EL (cell line): ENCODE measurements at places on chromosomes 5 and 9.

DNA sequence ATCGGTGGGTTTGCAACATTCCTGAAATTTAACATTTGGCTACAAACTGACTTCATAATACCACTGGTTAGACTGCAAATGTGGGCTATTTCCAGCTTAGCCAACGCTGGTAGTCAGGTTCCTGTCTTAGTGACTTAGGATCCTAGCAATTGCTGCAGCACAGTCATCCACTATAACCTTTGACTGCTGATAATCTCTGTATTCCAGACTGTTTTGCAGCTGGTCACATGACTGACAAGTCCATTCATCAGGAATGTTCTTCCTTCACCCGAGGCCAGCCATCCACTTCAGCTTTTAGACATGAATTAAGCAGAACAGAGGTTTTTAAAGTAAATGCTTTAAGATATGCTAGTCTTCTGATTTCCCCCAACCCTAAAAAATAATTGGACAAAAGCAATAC lies 425.9 kb upstream of the MPDZ start:
- peak; percentile 46 for DNase-seq

GRCh38 chr9:124110307-124110915 lies 98.8 kb downstream of the LHX2 start:
- peak; percentile 56 for DNase-seq

GRCh38 chr9:81174023-81174422 lies 515.3 kb downstream of the TLE1 start:
- no peak for DNase-seq

- no peak for DNase-seq
Measured at GRCh38 chr5:32551194-32551593, 34.2 kb upstream of the SUB1 start.

DNA sequence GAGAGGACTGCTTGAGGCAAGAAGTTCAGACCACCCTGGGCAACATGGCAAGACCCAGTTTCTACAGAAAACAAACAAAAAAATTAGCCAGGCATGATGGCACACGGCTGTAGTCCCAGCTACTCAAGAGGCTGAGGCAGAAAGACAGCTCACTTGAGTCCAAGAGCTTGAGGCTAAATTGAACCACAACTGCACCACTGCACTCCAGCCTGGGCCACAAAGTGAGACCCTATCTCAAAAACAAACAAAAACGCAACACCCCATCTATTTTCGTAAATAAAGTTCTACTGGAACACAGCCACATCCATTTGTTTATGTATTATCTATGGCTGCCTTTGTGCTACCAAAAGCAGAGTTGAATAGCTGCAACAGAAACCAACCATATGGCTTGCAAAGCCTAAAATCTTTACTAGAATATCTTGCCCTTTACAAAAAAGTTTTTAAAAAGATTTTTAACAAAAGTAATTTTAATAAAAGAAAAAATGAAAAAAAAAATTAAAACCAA lies 67.5 kb downstream of the SETX start:
- DNase-seq = no peak

GRCh38 chr5:173383711-173384110 lies 55.5 kb upstream of the STC2 start:
- peak; percentile 31 for DNase-seq

DNA sequence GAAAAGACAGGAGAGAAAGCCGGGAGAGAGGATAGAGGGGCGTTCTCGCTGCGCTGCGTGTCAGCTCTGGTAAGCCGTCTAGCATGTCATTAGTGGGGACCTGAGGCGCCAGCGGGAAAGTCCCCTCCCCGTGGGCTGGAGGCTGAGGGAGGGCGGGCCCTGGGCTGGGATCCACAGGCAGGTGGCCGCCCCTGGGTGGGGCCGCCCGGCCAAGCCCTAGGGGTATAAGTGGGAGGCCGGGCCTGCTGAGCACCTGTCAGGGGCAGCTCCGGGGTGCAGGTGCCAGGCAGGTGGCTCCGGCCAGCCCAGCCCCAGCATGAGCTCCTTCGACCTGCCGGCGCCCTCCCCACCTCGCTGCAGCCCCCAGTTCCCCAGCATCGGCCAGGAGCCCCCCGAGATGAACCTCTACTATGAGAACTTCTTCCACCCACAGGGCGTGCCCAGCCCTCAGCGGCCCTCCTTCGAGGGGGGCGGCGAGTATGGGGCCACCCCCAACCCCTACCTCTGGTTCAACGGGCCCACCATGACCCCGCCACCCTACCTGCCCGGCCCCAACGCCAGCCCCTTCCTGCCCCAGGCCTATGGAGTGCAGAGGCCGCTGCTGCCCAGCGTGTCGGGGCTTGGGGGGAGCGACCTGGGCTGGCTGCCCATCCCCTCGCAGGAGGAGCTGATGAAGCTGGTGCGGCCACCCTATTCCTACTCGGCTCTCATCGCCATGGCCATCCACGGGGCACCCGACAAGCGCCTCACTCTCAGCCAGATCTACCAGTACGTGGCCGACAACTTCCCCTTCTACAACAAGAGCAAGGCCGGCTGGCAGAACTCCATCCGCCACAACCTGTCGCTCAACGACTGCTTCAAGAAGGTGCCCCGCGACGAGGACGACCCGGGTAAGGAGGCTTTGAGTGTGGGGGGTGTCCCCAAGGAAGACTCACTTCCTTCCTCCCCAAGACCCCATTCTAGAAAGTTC lies at the start of gene FOXI1:
TSS of gene FOXI1 (plus strand) at position 256 of the 970 bp plus-strand sequence. CDS start at position 317, 61 bp downstream.
- DNase-seq = no peak

- no peak for DNase-seq
Measured at GRCh38 chr5:56837381-56837780, 22.0 kb downstream of the MAP3K1 start.

- DNase-seq = peak; percentile 83
Measured at GRCh38 chr5:43425983-43426382, 13.8 kb upstream of the CCL28 start.

DNA sequence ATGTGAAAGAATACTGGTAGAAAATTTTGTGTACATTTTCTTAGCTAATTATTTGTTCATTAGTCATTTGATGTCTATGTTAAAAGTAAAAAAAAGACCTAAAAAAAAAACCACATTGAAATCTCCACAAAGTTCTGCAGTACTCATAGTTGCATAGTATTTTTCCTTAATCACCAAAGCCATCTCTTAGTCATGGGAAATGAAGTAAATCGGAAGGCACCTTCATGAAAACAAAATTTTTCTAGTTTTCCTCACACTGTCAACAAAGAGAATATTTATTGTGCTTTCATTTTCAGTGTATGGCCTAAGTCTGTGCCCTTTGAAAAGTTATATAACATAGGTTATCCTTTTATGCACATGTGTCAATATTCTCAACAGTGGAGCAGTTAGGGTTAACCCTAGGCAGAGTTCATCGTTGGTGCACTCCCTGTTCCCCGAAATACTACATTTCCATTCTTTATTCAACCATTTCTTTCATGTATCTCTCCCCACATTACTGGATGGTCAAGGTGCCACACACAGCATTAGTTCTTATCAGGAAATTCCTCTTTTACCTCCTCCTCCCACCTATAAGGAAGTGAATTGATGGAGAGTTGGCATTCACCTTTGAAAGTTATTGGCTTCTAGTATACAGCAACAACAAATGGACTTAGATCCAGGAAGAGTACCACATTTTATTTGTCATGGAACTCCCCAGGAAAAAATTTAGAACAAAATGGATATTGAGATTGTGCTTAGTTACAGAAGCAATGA lies 93.1 kb downstream of the NUDT12 start:
- peak; percentile 65 for DNase-seq

GRCh38 chr9:109975574-109976295 lies 195.7 kb downstream of the PALM2AKAP2 start:
- DNase-seq = peak; percentile 15

- DNase-seq = no peak
Measured at GRCh38 chr5:5290674-5291334, 131.7 kb upstream of the ICE1 start.

GRCh38 chr5:140239939-140240700 lies 62.8 kb downstream of the PFDN1 start:
- peak; percentile 66 for DNase-seq

- no peak for DNase-seq
Measured at GRCh38 chr5:137385064-137385463, 114.1 kb downstream of the SPOCK1 start.

- DNase-seq = no peak
Measured at GRCh38 chr9:21684231-21684630, 118.2 kb upstream of the MTAP start.

DNA sequence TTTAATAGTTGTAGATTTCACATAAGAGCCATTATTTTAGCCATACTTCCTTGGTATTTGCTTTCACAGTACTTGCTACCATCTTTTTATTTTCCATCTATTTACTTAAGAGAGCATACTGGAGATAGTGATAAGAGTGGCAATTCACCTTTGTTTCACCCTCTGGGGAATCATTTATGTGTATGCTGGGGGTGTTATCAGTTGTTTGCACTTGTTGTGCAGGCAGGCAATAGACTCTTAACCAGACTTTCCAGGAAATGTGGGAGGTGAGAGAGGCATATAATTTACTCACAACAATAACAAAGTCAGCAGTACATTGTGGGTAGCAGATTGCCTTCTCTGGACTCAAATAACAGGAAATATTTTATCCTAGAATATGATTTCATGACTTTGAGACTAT lies 1018.3 kb downstream of the CDH12 start:
- DNase-seq = no peak

DNA sequence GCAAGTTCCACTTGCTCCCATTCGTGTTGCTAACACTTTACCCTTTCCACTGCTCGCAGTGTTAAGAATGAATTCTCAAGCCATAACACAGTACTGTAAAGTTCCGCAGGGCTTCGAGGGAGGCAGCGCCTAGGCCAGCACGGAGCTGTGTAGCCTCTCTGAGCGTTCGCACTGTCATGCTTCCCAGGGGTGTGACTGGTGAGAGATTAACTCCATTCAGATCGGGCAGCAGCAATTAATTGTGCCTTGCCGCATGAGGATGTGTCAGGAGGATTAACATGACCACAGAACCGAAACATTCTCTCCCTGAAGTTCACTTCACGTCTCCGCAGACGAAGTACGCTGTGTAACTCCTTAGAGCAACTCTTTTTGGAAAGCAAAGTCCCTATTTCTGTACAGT lies 23.2 kb downstream of the ZBTB34 start:
- DNase-seq = no peak

- DNase-seq = no peak
Measured at GRCh38 chr5:167968837-167969236, 322.6 kb upstream of the WWC1 start.

GRCh38 chr5:72015103-72015548 lies 92.1 kb upstream of the MAP1B start:
- DNase-seq = peak; percentile 59

DNA sequence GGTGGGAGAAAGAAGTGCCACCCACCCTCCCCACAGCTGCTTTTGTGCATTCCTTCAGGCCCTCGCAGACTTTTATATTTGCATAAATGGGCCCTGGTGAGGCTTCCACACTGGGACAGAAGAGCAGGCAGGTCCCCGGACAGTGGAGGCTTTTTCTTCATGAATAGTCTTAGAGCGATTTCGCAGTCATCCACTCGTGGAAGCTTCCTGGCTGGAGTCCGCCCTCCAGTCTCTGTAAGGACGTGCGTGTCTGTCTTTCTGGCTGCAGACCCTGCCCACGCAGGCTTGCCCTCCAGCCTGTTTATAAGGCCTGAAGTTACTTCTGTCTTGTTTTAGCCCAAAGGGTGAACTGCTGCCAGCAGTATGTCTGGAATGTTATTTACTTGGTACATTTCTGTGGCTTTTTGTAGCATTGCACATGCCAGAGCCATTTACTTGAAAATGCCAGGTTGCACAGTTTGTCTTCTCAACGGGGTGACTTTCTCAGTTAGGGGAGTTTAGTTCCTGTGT lies 195.7 kb downstream of the AOPEP start:
- DNase-seq = peak; percentile 97

- DNase-seq = no peak
Measured at GRCh38 chr9:74556685-74557084, 59.5 kb downstream of the RORB start.

- DNase-seq = no peak
Measured at GRCh38 chr5:1101961-1102713, 9.7 kb downstream of the SLC12A7 start.

DNA sequence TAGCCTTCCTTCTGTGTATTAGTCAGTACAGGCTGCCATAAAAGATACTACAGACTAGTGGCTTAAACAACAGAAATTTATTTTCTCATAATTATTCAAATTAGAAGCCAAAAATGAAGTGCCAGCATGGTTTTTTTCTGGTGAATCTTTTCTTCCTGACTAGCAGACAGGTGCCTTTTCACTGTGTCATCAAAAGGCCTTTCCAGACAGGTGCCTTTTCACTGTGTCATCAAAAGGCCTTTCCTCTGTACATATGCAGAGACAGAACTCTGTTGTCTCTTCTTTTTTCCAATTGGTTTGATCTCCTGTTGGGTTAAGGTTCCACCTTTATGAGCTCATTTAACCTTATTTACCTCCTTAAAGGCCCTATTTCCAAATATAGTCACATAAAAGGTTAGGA lies 599.9 kb downstream of the ISL1 start:
- no peak for DNase-seq

DNA sequence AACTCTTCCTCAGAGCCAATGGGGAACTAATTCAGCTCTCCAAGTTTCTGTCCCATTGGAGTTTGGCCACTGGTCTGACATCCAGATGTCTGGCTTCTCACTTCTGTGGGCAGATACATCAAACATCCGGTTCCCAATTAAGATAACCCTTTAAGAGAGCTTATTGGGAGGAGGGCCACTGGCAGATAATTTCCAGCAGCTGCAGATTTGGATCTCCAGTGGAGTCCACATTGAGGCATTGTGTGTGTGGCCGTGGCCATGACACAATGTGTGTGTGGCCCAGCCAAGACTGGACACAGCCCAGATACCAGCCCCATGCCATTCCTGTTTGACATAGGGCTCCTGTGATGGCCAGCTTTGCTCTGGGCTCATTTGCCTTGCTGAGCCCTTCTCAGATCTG lies 110.5 kb upstream of the MAP1B start:
- DNase-seq = no peak

GRCh38 chr5:117590944-117591343 lies 1016.3 kb upstream of the SEMA6A start:
- peak; percentile 21 for DNase-seq

DNA sequence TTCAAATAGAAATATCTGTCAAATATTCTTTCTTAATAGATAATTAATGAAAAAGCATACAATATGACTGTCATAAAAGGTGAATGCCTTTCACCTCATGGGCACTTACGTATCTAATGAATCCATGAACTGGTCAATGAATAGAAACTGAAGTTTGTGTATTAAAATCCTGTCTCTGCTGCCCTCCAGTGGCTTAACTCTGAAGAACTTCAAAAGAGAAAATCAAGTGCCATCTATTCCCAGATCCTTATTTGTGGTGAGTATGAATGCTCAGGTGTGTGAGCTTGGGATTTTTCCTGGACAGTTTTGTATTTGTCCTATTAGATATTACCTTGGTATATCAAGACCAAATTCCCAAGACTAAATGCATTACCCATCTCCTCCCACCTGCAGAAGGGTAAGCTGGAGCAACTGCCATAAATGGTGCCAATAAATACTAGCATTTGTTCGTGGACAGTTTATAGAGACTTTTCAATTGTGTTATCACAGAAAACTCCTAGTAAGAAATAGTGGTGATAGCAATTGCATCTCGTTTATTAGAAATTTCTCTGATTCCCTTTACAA lies 44.0 kb upstream of the SVEP1 start:
- DNase-seq = peak; percentile 72

DNA sequence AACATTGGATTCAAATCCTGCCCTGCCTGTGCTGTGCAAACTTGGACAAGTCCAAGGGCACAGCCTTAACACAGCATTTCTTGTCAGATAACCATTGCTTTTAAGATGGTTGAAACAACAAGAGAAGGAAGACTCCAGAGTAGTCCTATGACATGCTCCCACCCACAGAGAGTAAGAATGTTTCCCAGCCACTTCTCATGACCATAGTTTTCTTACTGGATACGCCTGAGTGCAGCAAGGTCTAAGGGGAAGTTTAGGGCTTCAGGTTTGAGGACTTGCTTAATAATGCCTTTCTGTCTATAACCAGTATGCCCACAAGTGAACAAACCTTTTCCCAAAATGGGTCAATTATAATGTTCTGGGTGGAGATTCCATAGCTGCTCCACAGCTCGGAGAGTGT lies 126.4 kb downstream of the SLF1 start:
- no peak for DNase-seq
